ENCODE measurements at places on chromosomes 5 and 9. TPM values are rescaled to one million over a fixed set of nuclear protein-coding genes. Genes with fewer than 3 reads are reported as not detected.
A peak's percentile ranks its signal among the peaks of the same experiment; 100 is the strongest.

PCDHAC1 gene
- total RNA-seq = 0.37 TPM

VCAN gene
- total RNA-seq = 4.8 TPM

CXCL14 gene
- total RNA-seq = 10.8 TPM

DNA sequence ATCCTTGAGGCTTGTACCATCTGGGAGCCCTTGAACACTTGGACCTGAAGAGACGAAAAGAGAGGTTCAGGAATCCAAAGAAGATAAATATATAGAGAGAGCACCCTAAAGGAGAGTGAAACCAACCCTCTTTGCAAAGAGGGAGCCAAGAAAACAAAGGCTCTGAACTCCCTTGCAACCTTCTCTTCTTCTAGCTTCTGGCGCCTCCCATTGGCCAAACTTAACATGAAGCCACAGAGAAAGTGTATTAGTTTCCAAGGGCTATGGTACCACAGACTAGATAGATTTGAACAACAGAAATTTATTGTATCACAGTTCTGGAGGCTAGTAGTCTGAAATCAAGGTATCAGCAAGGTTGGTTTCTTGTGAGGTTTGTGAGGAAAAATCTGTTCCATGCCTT lies 175.1 kb downstream of the HCN1 start:
- no peak for DNase-seq

ERAP2 gene
- total RNA-seq = 1.5 TPM

- peak; percentile 60 for DNase-seq
Observed at GRCh38 chr9:136719195-136719880, 7.0 kb downstream of the DIPK1B start.

DNA sequence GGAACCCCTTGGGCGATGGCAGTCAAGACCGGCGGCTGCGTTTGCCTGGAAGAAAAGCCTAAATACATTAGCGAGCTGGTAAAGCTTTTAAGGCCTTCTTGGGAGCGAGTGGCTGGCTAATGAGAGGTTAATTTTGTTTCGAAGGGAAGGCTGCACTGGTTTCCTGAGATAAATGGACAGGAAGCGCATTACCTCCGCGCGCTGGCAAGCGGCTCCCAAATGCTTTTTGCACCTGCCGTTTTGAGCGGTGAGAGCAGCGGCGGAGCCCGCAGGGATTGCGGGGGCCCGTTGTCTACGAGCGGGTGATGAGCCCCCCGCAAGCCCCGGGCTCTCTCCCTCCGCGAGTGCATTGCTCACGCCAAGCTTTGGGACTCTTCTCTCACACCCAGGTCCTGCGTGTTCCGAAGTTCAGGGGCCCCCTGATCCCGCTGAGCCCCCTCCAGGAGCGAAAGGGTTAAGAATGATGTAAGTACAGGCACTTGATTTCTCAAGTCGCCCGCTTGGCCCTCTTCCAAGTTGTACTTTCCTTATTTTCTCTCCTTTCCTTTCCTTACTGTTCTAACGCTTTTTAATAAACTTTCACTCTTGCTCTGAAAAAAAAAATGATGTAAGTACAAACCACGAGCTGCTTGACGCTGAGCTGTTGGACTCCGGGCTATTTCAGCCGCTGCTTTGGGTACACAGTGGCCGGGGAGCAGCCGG lies 3.1 kb upstream of the RGMB start:
- DNase-seq = peak; percentile 36

DNA sequence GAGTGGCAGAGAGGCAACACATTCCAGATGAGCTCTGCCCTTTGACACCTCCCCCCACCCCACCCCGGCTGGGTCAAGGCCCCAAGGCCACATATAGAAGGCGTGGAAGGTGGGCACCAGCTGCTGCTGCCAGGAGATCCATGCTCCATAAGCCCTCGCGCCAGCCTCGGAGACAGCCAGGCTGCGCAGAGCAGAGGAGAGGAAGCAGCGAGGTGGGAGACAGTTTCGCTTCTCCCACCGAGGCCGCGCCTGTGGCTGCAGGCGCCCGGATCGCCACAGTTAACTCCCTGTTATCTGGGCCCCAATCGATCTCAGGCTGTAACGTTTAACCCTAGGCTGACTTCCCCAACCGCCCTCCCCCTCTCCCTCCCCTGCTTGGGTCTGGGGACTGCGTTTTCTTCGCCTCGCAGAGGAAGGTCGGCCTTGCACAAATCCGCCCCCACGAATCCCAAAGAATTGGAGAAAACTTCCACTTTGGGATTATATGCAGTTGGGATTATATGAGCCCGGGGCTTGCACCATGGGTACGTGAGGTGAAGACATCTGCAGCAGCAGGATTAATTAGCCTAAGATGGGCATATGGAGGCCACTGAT lies 1.1 kb upstream of the CXXC5 start:
- peak; percentile 52 for DNase-seq

- DNase-seq = no peak
Observed at GRCh38 chr5:180869587-180869986, 8.5 kb upstream of the ZFP62 start.

GRCh38 chr9:14824481-14824880 lies 85.7 kb downstream of the FREM1 start:
- no peak for DNase-seq

DNA sequence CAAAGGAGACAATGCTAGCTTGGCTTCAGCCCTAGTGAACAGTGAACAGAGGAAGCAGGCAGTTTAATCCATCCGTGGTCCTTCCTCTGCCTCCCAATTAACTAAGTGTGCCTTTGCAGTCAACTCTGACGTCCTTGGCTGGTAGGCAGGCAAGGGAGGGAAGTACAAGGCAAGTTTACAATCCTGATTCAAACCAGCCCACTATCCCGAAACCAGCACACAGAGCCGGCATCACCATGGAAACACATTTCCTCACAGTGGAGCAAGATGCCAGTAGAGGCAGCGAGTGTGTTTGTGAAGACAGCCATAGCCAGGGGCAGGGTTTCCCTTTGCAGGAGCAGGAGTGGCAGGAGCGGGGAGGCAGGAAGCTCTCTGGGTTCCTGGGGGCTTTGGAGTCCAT lies 73.9 kb downstream of the GOLPH3 start:
- no peak for DNase-seq

- no peak for DNase-seq
Observed at GRCh38 chr9:124513376-124513994, 6.3 kb upstream of the NR5A1 start.

GRCh38 chr9:35516479-35516878 lies 26.6 kb downstream of the RUSC2 start:
- DNase-seq = no peak

GRCh38 chr5:127805448-127805847 lies 102.3 kb downstream of the CCDC192 start:
- no peak for DNase-seq

AGXT2 gene
- total RNA-seq = 24.7 TPM

GRCh38 chr9:36328798-36329411 lies 70.7 kb upstream of the GNE start:
- DNase-seq = no peak

MAMDC4 gene
- total RNA-seq = 5.7 TPM

- peak; percentile 93 for DNase-seq
Observed at GRCh38 chr5:177086654-177087397, at the start of gene FGFR4. FGFR4 (plus strand) TSS chr5:177086915; CDS start chr5:177089603, 2,688 bp downstream.

RASEF gene
- total RNA-seq = 2.0 TPM

IQGAP2 gene
- total RNA-seq = 96.4 TPM

DNA sequence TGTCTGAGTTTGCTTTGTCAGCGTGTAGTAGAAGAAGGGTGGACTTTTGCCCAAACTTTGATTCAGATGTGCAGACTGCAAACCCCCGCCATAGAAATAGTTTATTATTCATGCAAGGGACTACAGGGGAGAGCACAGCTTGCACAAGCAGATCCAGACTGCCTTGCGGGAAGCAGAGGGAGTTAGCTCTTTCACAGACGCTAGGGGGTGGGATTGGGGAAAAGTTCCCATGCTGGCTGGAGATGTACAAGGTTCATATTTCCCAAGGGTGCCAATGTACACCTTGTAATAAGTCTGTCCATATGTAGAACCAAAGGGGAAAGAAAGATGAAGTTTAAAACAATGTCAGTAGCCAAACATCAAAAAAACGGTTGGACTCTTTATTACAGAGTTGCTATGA lies 749.7 kb upstream of the COX7C start:
- DNase-seq = no peak

- DNase-seq = no peak
Observed at GRCh38 chr9:101791533-101791932, 53.1 kb upstream of the GRIN3A start.

DNA sequence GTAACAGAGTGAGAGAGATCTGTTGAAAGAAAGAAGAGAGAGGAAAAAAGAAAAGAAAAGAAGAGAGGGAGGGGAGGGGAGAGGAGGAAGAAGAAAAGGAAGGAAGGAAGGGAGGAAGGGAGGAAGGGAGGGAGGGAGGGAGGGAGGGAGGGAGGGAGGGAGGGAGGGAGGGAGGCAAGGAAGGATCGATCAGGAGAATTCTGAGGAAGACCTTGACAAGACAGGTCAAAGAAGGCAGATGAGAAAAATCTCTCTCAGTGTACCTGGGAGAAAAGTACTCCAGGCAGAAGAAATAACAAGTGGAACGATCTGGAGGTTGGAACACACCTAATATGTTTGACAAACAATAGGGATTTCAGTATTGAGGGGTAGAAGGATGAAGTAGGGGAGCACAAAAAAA lies 64.6 kb upstream of the SUSD1 start:
- DNase-seq = no peak

CSF1R gene
- total RNA-seq = 16.3 TPM

LCN10 gene
- 0.24 TPM for total RNA-seq

DNA sequence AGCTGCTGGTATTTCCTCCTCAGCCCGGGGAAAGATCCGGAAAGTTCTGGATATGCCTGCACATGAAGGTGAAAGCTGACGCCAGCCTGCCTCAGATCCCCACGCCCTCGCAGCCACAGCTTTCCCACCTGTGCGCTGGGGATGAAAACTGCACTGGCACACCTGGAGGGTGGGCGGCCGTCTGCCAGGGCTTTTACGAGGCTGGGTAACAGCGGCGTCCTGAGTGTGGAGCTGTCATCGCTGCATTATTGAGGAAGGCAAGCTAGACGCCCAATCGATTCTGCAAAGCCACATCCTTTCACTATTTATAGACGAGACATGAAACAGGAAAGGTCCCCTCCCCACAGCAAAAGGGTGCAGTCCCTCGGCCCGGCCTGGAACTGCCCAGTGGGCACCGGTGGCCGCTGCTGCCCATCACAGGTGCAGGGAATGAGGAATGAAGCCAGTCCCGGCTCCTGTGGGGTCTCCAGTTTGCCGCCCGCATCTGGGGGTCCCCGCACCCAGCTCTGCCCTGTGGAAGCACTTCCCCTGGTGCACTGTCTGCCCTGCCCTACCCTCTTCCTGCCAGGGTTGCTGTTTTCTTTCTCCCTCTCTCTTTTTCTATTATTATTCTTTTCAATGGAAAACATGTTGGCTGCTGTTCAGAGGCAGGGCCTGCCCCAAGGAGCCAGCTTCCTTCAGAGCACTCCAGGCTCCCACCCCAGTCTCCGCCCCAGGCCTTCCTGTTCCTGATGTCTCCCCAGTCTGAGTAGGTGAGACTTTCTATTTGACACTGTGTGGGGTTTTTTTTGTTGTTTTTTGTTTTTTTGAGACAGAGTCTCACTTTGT lies 7.0 kb downstream of the NOTCH1 start:
- no peak for DNase-seq

DNA sequence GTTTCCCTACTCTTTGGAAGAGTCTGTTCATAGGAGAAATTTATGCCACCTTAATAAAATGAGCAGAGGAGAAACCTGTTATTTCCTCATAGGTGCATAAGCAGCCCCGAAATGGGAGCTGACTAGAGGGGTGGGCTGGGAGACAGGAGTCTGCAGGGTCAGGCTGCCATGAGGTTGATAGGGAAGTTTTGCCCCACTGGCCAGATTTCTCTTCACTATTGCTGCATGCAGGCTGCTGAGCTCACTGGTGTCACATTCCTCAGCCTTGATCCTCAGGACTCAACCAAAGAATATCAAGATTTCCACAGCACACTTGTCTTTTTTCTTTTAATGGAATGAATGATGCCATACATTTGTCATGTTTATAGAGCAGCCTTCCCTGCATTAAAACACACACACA lies 60.7 kb downstream of the BHMT start:
- DNase-seq = no peak

GRCh38 chr9:121122246-121123032 lies 47.7 kb downstream of the CNTRL start:
- no peak for DNase-seq

DNA sequence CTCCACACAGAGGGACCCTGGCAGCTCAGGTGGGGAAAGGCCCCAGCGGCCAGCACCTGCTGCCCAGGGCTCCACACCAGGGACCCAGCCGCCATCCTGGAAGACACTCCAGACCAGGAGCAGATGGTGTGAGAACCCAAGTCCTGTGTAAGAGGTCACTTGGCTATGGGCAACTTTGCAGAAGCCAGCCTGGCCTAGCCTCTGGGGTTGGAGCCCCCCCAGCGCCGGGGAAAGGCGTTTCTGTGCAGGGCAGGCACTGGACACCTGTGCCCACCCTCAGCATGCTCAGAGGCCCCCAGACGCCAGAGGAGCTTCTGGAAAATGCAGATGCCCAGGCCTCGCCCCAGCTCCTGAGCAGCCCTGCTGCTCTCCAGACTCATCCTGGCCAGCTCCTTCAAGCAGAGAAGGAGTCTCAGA lies 34.0 kb downstream of the RASGEF1C start:
- DNase-seq = no peak

GRCh38 chr5:39501397-39501796 lies 76.6 kb upstream of the DAB2 start:
- DNase-seq = no peak

- no peak for DNase-seq
Observed at GRCh38 chr5:24389968-24390367, 254.8 kb downstream of the CDH10 start.

SHROOM1 gene
- total RNA-seq = 88.8 TPM

- no peak for DNase-seq
Observed at GRCh38 chr9:130992682-130993032, 16.3 kb upstream of the LAMC3 start.

SLC34A1 gene
- total RNA-seq = not detected

DNA sequence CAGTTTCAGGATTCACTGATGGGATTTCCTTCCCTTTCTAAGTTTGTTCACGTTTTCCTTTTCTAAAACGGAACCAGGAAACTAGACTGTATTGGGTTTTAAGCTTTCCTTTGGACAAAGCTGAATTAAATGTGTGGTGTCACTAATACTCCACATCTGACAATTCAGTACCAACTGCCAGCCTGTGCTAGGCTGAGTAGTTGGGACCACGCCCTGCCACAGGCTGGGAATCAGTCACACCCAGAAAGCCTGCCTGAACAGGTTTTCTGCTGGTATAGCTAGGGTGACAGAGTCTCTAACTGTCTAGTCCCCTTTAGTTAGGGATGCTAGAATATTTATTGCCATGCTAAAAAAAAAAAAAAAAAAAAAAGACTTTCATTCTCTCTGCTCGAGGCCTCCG lies 15.6 kb downstream of the SPACA9 start:
- no peak for DNase-seq

DNA sequence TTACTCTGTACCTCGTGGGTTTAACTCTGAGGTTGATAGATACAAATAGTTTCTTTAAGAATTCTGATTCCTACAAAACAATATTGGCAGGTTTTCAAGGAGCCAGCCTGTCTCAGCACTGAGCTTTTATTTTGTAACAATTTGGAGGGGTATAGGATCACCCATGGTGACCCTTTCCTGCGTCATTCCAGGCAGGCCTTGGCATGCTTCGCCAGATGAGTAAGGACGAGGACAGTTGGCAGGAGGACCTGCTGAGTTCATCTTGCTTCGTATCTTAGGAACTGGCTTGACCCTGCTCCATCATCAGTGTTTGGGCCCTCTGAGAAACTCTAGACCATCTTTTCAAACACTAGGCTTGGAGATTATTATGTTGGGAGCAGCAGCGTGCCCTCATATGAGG lies 17.9 kb downstream of the ZNF462 start:
- no peak for DNase-seq

CYSRT1 gene
- 0.29 TPM for total RNA-seq

- DNase-seq = no peak
Observed at GRCh38 chr5:139789116-139789844, 6.3 kb upstream of the PSD2 start.

Measured in right lobe of liver (tissue), 6 donors.